ENCODE measurements at places on chromosomes 5 and 9.

GRCh38 chr9:32706004-32706724 lies 70.7 kb upstream of the TAF1L start:
- no peak for DNase-seq

DNA sequence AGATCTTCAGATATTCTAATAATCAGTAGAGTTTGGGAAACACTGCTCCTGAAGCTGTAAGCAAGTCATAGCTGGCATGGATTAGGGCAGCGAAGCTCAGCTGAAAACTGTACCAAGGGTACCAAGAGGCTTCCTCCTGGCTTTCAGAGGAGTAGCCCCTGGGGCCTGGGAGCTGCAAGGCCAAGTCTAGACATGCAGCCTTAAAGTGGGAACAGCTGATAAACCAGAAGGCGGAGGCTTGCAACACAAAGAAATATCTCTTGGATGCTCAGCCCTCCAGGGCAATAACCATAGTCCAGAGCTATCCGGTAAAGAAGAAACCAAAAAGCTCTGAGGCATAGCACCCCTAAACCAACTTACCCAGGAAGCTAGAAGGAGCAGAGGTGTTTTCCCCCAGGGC lies 51.5 kb downstream of the MRPS30 start:
- no peak for DNase-seq

DNA sequence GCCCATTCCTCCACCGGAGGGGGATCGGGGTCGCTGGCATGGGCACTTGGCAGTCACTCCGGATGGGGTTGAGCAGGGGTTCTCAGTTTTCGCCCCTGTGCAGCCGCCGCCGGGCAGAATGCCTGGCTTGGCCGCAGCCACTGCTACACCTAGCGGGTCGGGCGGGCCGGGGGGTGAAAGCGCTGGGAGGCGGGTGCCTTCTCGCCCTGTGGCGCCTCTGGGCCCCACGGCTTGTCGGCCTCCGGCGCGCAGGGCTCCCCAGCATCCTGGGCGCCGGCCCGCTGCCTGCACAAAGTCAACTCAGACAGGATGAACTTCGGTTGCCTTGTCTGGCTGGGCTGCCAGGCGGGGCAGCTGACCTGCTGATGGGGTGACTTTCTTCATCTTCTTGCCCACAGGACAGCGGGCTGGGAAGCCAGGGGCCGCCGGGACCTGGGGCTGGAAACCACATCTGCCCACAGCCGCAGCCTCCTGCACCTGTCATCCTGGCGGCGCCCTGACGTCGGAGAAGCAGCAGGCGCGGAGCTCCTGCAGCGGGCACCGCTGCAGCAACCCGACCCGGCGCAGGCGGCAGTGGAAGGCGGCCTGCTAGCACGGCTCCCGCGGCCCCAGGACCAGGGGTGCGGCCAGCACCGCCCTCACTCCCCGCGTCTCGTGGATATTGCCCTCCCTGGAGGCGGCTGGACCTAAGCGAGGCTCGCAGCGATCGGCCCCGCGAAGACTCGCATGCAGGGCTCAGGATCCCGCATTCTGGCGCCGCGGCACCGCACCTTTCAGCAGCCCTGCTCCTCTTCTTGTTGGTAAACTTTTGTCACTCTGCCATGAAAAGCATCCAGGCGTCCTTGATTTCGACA lies 1.3 kb upstream of the ANKRD18A start:
- no peak for DNase-seq

DNA sequence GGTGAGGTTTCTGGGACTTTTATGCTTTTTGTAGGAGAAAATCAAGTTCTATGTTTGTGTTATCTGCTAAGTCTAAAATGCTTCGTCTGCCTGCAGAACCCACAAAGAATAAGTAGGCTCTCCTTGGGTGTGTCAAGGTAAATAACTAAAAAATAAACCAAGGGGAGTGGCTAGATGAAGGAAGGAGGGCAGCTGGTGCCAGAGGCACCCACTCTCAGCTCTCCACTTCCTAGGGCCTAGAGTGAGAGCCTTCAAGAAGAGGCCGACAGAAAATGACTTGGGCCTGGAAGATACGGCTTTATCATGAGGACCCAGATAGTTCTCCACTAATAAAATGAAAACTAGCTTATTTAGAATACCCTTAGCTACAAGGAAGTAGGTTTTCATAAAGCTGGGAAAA lies 147.4 kb downstream of the CDK5RAP2 start:
- DNase-seq, result no peak

- no peak for DNase-seq
These were observed 193.7 kb downstream of the BRINP1 start for GRCh38 chr9:119175581-119175980.

GRCh38 chr5:98453296-98453695 lies 320.2 kb upstream of the RGMB start:
- DNase-seq, result no peak

GRCh38 chr5:45093377-45093776 lies 284.6 kb downstream of the MRPS30 start:
- no peak for DNase-seq

- DNase-seq, result peak; percentile 92
These were observed at the start of gene PLPP1 for GRCh38 chr5:55534436-55535198. Gene PLPP1 (minus strand): TSS chr5:55534964. CDS start chr5:55534629, 335 bp downstream.

- no peak for DNase-seq
These were observed 1000.4 kb downstream of the MAT2B start for GRCh38 chr5:164505791-164506190.
